GM23338 (cell line): ENCODE measurements at places on chromosomes 12 and 14. TPM values are rescaled to one million over a fixed set of nuclear protein-coding genes. Genes with fewer than 3 reads are reported as not detected.

DNA sequence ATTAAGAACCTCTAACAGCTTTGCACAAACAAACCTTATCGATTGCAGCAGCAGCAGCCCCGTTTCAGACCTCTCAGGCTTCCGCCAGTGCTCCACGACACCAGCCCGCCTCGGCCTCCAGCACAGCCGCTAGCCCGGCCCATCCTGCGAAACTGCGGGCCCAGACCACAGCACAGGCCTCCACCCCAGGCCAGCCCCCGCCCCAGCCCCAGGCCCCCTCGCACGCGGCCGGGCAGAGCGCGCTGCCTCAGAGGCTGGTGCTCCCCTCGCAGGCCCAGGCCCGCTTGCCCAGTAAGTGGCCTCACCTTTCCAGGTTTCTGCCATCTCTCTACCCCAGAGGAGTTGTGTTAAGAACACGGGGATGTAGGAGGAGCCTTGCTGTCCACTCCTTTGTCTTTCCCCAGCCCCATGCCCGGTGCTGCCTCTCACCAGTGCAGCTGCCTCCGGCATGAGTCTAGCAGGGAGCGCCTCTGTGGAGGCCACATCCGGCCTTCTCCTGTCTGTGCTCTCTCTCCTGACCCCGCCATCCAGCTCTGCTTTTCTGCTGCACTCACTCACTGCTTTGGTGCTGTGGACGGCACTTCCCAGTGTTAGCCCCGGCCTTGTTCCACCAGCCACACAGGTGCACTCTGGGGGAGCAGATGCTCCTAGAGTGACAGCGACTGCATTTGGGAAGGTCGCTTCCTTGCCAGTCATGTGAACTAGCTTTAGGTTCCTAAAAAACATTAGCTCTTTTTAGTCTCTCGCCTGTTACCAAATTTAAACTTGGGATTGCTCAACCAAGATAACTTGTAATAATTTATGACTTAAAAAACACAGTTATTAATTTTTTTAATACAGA, 71.5 kb downstream of the EP400 start:
- DNase-seq: no peak

DNA sequence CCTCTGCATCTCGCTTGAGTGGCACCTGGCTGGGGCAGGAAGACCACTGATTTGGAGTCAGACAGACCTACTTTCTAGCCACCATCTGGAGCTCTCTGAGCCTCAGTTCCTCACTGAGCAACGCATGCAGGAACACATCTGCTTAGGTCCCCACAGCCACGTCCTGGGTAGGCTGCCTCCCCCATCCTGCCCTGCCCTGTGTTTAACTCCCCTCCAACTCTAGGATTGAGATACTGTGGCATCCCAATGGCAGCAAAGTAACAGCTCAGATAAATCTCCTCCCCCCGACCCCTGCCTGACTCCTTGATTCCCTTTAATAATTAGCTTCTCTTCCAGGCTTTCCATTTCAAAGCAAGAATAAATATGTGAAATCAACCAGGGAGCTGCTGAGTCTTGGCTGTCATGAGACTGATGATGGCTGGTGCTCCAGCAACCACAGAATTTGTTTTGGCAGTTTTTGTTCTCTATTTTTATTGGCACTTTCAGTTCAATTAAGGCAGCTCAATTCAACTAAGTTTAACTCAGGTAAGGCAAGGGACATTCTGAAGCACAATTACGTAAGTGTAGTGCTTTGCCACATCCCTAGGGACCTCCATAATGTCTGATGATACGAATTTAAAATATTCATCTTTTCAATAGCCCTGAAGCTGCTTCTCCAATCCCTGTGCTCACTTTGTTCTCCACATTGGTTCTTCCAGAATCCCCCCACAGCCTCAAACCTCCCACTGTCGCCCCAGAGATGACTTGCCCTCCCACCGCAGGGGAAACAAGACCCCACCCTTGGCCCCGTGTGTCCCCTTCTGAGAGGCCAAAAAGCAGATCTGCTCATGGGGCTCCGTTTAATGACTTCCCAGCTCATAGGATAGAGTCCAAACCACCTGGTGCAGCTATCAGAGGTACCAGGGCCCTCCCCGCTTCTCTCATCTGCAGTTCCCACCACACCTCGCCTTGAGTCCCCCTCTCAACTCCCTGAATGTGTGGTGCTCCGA, 58.2 kb downstream of the ESR2 start:
- no peak for DNase-seq

DNA sequence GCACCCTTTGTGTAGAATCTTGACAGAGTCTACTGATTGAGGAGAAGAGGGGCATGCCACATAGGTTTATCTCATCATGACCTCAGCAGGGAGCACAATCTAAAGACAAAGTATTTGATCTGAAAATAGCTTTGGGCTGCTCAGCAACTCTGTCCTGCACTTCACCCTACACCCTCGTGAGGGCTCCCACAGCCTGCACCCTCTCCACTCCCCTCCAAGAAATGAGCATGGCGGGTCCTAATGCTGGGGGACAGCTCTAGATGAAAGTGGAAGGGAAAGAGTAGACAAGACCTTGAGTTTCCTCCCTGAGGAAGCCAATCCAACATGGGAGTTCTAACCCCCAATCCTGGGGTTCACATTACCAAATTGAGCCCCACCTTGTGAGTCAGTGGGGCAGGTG, 10.7 kb upstream of the KRT5 start:
- no peak for DNase-seq

DNA sequence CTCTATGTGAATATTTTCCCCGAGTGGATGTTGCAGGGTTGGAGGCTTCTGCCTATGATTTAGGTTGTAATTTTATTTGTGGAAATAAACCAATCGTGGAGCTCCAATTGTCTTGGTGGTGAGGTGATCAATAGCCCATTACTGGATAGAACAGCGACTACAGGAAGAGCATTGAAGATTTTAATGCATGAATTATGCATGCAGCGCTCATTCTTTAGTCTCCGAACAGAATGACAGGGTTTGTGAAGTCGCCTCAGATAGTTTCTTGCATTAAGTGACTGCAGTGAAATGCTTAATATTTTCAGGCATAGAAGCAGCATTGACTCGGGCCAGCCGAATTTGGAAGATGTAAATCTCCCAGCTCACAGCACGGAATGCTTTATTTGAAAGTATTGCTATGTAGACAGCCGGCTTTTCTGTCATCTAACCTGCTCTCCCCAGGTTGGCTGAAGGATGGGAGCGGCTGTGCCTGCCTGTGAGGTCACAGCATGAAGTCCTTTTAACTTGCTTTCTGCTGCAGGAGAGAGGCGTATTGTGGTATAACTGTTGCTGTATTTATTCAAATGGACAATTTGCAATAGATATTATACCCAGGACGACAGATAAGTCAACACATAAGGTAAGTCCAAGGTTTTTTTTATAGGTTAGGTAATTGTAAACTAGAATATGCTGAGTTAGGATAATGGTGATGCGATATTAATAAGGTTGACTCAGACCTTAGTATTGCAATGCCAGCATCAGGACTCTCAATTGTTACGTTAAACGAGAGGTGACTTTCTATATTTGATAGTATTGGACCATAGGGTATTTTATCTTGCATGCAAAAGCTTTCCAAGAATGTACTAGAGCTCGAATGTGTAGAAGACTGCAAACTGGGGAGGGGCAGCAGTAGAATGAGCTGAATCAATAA, 135.7 kb downstream of the CNTN1 start:
- peak; percentile 58 for DNase-seq

The ANKRD33 gene
- total RNA-seq: 0.27 and 1.7 TPM in 2 replicates

GRCh38 chr12:131112700-131113290, 159.1 kb downstream of the ADGRD1 start:
- no peak for DNase-seq

The ADAMTS20 gene
- total RNA-seq: 8.7 and 9.3 TPM in 2 replicates

DNA sequence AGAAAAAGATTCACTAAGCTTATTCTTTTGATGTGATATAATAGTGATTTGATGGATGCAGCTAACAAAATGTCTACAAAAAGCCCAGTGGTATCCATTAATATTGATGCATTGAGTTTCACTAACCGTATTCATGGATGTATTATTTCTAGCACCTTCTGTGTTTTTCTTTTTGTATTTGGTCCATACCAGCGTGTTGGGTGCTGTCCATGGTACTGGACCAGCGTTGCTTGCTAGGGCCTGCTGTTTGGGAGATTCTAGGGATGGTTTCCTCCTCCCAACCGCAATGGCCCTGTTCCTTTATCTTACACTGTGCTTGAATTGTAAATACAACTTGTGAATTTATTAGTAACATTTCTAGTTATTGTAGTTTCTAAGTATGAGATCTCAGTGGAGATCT, 31.7 kb downstream of the ANO4 start:
- DNase-seq: peak; percentile 81

- DNase-seq: no peak
These were observed 295.8 kb upstream of the SEL1L start for GRCh38 chr14:81829447-81829846.

DNA sequence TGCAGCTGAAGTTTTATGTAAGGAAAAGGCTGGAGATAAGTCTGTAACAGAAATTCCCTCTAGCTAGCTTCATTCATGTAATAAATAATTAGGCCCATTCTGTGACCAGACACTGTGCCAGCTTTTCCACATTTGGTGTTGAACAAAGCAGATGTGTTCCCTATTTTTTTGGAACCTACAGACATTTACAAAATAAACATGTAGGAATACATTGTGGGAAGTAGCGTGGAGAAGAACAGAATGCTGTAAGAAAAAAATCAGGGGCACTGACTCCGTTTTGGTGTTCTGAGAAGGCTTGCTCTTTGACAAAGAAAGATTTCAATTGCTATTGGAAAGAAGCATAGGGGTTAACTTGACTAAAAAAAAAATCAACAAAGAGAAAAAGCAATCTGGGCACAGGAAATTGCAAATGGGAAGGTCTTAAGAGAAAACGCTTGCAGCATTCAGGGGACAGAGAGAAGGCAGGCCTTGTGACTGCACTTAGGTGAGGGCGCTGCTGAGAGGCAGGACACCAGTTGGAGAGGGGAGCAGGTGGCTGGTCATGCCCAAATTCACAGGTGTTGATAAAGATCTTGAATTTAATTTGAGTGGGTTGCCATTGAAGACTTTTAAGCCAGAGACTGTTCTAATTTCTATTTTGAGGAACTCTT, 4.0 kb downstream of the FAR2 start:
- peak; percentile 76 for DNase-seq

DNA sequence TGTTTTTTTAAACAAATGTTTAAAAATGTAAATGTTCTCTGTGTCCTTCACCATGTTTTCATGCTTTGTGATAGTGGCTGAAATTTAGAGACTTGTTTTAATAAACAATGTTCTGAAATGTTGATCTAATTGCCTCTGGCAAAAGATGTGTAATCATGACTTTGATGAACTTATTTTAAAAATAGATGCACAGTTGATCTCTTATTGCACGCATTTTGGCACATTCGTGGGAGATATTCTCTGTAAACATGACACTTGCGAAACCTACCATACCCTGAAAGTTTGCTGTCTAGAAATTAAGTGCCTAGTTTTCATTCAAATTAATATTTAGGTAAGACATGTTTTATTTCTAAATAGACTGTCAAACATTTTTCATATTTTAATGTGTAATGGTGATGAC, 119.7 kb upstream of the DNM1L start:
- DNase-seq: no peak

The LIN7A gene
- 6.2 and 6.5 TPM in 2 replicates for total RNA-seq

GRCh38 chr12:13981990-13982389, 588 bp upstream of the GRIN2B start:
- DNase-seq: peak; percentile 88

The STON2 gene
- 65.4 and 71.0 TPM in 2 replicates for total RNA-seq

GRCh38 chr14:85529803-85530574, at the start of gene FLRT2:
TSS of gene FLRT2 (plus strand) at chr14:85530144. CDS start at chr14:85621515, 91,371 bp downstream.
- peak; percentile 72 for DNase-seq

The PRPH gene
- 0.24 and 0.62 TPM in 2 replicates for total RNA-seq

GRCh38 chr12:24561411-24561871, 387.5 kb downstream of the BCAT1 start:
- DNase-seq: peak; percentile 76

DNA sequence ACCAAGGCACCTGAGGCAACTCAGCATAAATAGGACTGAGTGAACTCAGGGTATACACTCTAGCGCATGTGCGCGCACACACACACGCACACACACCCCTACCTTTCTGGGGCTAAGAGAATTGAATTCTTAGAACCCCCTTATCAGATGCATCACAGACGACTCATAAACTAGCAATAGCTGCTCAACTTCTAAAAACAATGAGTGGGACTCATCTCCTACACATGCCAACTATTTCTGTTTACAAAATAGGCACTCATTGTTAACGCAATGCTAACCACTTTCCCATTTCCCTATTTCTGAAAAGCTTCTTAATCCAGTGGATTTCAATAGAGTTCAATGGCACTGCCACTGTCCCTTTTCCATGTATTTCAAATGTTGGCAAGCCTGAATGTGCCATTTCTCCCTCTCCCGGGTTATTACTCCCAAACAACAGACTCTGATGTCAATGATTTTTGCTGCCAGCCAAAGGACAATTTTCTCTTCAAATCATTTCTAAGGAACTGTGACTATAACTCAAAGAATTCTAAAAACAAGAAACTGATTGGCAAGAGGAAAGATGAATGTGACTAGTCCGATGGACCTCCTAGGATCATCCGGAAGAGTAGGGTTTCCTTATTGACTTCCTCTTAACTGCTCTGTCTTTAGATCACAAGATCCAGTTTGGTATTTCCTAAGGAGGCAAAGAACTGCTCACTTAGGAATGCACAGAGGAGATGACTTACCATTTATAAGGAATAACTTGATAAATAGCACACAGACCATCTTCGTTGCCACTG, 48.8 kb downstream of the SLC38A1 start:
- DNase-seq: no peak

DNA sequence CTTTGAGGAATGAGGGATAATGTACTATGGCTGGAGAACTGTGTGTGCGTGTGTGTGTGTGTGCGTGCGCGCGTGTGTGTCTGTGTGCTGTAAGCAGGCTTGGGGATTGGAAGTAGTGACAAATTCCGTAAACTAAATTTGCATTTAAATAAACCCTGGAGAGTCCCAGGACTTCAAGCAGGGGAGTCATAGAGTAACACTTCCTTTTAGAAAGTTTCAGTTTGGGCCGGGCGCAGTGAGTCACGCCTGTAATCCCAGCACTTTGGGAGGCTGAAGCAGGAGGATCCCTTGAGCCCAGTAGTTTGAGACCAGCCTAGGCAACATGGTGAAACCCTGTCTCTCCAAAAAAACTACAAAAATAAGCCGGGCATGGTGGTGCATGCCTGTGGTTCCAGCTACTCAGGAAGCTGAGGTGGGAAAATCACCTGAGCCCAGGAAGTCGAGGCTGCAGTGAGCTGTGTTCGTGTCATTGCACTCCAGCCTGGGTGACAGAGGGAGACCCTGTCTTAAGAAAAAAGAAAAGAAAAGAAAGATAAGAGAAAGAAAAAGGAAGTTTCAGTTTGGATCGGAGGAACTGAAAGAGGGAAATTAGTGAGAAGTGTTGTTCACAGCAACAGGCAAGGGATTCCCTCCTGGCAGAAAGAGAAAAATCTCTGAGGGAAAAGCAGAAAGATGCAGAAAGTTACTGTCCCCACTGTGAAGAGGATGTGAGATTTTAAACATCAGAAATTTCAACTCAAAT, 222.7 kb upstream of the SOX5 start:
- DNase-seq: peak; percentile 81
